ENCODE measurements at places on chromosomes 11 and 22. TPM values are rescaled to one million over a fixed set of nuclear protein-coding genes. Genes with fewer than 3 reads are reported as not detected.

- DNase-seq, result no peak
Observed at GRCh38 chr11:116071241-116071640, 567.0 kb upstream of the CADM1 start.

DNA sequence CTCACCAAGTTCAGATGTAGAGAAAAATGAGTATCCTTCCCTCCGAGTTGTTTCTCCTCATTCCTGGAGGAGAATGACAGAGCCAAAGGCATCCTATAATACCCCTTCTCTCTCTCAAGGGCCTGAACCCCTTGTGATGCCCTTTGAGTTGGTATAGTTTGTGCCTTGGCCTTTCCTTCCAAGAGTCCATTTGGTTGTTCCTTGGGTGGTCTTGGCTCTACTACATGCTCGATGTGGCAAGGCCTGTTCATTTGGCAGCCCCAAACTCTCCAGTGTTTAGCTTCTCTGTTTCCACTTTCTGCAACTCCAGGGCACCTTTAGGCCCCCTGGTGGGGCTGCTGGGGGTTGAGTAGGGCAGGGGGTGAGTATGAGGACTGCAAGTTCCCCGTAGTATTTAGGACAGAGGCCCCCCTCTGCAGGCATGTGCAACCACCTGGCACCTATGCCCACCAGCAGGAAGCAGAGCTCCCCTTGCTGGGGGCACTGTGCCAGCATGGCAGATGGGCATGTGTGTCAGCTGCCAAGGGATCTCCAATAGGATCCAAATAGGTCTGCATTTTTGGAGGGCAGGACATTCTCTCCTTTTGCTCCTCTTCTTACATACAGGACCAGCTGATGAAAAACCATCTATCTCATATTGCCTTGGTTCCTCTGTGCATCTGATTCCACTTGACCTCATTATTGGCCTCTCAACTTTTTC is 217.2 kb upstream of the CADM1 start:
- no peak for DNase-seq

DNA sequence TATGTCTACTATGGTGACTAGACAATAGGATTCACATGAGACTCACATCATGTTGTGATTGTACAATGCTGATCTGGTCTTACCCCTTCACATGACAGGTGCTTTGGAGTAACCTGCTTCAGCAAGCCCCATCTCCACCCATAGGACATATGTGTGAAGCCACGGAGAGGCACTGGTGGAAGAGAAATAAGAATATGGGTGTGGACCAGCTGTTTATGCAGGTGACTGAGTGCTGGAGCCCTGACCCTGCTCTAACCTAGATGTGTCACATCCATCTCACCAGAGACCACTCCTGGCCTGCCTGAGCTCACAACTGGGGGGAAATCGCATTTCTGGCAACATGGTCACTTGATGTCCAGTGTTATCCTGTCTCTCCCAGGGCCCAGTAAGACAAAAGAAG is 119.7 kb downstream of the GGTLC2 start:
- DNase-seq, result no peak

DNA sequence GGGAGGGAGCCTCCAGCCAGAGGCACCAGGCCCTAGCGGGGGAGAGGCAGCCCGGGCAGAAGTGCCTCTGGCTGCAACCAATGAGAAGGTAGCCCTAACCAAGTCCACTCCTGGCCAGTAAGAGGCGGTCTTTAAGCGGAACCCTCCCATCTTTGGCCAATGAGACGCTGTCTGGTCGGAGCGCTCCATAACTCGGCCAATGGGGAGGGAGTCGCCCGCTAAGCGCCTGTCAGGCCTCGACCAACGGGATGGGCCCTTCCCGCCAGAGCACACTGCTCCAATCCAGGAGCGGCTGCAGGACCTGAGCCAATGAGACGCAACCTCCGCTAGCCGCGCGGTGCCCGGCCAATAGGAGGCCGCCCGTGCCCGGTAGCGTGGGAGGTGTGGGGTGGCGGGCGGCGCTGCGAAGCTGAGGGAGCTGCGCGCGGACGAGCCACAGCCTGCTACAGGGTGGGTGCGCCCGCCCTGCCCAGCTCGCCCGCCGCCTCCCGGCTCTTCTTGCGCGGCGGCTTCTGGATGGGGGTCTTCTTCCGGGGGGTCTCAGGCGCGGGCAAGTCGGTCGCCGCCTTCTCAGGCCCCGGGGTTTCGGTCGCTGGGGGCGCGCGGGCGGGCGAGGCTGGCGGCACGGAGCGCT is 12.6 kb downstream of the SCARF2 start:
- DNase-seq, result no peak

GRCh38 chr11:62233730-62234129 is 8.3 kb upstream of the SCGB1D2 start:
- no peak for DNase-seq

GRCh38 chr22:40039482-40040115 is 44.8 kb downstream of the FAM83F start:
- DNase-seq, result no peak

DNA sequence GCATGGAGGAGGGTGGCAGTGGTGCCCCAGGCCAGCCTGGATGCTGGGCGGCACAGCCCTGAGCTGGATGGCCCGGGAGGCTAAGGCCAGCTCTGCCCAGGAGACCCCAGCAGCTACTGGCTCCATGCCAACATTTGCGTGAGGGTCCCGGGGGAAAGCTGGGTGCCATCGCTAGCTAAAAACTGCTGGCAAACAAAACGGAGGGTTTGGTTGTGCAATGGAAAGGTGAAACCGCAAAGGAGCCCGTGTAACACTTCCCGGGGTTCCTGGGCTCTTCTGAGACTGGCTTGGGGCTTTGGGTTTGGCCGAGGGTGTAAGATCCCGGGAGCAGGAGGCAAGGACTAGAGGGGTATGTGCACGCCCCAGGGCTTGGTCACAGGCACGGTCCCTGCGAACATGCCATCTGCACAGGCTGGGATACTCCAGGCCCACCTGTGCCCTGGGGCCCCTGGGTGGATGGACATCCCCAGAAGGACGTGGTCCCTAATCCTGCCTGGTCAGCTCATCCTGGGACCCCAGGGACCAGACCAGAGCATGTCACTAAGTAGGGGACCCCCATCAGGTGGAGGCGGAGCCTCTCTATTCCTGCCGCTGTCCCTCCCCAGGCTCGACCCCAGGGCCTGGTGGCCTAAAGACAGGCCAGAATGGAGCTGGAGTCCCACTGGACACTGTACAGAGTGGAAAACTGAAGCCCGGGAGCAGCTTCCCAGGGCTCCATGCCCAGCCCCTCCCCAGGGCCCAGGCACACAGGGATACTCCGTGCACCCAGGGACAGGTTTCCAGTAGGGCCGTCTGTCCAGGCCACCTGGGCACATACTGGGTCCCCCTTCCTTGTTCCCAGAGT is 44.6 kb downstream of the IGF2 start:
- DNase-seq, result no peak

GRCh38 chr11:60170566-60170965 is 12.3 kb downstream of the MS4A6A start:
- no peak for DNase-seq

GRCh38 chr11:108609682-108610081 is 16.1 kb upstream of the EXPH5 start:
- no peak for DNase-seq

- no peak for DNase-seq
Observed at GRCh38 chr11:7906481-7906880, 24.6 kb downstream of the OR10A6 start.

- no peak for DNase-seq
Observed at GRCh38 chr22:46147061-46147460, 3.3 kb upstream of the PPARA start.

DNA sequence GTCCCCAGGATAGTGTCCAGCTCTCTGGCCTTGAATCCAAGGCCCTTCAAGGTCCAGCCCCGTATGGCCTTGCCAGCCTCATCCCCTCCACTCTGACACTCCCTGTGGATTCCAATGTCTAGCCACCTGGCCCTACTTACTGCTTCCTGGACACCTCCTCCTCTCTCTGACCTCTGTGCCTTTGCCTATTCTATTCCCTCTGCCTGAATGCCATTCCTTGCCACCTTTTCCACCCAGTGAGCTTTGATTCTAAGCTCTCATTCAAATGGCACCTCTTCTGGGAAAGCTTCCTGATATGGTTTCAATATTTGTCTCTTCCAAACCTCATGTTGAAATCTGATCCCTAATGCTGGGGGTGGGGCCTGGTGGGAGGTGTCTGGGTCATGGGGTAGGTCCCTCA is 31.9 kb upstream of the TTLL12 start:
- no peak for DNase-seq

DNA sequence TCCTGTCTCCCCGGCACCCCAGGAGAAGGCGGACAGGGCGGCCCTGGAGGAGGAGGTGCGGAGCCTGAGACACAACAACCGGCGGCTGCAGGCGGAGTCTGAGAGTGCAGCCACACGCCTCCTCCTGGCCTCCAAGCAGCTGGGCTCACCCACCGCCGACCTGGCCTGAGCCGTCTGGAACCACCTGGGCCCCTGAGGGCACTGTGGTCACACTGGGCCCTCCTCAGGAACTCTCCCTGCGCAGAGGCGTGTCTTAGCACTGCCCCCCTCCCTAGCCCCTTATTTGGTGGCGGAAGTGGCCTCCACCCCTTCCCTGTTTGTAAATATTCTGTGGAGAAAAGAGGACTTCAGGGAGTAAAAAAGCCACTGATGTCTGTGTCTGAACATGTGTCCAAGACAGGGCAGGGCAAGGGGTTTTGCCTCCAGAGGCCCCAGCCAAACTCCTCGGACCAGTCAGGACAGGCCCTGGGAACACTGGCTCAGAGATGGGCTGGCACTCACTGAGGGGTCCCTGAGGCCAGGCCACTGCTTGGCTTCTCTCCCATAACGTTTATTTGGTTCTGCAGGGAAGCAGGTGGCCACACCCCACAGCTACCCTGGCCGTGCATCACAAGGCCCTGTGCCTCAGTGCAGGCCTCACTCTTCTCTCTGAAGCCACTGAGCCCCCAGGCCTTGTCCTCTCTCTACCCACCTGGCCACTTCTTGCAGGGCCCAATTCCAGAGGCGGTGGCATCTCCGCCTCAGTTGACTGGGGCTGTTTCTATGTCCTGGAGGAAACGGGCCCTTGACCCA is 12.0 kb downstream of the RELA start:
- no peak for DNase-seq

DNA sequence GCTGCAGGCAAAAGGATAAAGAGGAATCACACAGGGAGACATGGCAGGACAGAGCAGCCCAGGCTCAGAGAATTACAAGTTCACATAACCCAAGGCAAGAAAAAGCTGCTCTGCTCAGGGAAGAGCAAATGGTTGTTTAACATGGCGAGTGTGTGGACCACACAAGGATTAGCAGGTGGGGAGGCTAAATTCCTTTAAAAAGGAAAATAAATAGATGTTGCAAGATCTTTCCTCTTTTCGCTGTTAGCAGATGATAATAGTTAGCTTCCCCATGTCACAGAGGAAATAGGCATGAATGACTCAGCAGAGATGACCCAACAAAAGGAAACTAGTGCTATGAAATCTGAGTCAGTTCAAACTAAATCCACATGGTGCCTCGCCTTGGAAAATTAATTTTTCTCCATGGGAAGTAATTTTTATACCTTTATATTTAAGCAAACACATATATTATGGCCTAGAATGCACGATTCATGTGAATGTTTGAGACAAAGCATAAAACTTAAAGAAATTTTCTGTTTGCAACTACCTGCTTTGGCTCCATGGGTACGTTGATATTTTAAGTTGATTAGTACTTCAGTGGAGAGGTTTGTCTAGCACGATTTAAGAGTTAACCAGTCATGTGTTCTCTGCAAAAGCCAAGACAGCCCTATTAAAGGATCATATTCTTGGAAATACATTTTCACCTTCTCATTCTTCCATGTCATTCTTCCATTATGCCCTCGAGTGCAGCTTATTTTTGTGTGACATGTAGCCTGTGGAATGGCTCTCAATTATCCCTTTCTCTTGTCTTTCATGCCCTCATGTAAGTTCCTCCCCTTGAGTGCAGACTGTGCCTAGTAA is 38.5 kb upstream of the FJX1 start:
- DNase-seq, result no peak

DNA sequence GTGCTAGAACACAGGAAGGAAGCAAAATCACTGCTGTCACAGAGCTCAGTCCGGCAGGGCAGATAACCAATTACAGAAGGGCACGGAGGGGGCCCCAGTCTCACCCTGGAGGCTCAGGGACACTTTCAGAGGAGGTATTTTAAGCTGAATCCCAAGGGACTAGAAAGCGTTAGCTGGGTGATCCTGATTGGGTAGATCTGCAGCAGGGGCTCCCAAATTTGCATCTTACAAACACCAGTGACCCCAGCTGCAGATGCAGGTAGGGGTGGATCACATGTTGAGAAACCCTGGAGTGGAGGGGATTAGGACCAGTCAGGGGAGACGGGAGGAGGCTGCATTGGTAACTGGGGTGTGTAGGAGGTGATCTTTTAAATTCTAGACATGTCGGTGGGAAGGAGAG is 91.4 kb downstream of the CSNK2A3 start:
- DNase-seq, result no peak

- DNase-seq, result no peak
Observed at GRCh38 chr22:17569971-17570511, 6.7 kb downstream of the SLC25A18 start.

DNA sequence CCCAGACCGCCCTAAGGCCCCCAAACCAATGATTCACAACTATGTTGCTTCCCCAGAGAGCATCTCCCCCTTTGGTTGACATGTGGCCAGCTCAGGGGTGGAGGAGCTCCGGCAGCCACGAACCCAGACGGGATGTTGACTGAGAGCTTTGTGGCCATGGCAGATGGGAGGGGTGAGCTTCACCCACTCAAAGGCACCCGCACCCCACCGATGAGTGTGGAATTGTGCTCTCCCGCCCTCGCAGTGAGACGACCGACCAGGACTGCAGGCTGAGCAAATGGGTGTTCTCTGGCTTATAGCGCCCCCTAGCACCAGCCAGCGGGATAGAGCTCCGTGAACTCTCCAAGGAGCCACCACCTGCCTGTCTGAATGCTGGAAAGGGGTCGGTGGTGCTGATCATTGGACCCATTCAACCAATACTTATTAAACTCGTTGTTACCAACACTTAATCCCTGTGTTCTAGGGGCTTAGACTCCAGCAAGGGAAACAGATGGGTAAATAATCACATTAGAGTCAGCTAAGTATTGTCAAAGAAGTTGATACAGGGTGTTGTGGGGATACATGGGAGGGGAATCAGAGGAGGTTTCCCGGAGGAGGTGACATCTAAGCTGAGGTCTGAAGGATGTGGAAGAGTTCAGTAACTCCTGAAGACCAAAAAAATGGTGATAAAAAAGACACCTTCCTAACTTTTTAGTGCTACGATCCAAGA is 4.5 kb upstream of the TIMP3 start:
- no peak for DNase-seq

HPX gene
- total RNA-seq, result 0.55 TPM

RCOR2 gene
- total RNA-seq, result 0.99 TPM

ZNRF3 gene
- 1.7 TPM for total RNA-seq

WT1 gene
- total RNA-seq, result not detected

POTEH gene
- not detected for total RNA-seq

ADORA2A gene
- 34.4 TPM for total RNA-seq

FAM83F gene
- 1.1 TPM for total RNA-seq

OR8H2 gene
- total RNA-seq, result not detected

OVOL1 gene
- not detected for total RNA-seq

GPR83 gene
- not detected for total RNA-seq

MRGPRX3 gene
- total RNA-seq, result not detected

EFCAB6 gene
- 0.80 TPM for total RNA-seq

TEF gene
- 15.8 TPM for total RNA-seq

KRTAP5-1 gene
- not detected for total RNA-seq

SCN2B gene
- total RNA-seq, result not detected

KRTAP5-9 gene
- total RNA-seq, result not detected

CHID1 gene
- total RNA-seq, result 49.1 TPM

OR8G1 gene
- not detected for total RNA-seq
